NCI-H1105 treated with DMSO at 0.1 percent for 48 hours (cell line): ENCODE measurements at places on chromosomes 3 and 15.

DNA sequence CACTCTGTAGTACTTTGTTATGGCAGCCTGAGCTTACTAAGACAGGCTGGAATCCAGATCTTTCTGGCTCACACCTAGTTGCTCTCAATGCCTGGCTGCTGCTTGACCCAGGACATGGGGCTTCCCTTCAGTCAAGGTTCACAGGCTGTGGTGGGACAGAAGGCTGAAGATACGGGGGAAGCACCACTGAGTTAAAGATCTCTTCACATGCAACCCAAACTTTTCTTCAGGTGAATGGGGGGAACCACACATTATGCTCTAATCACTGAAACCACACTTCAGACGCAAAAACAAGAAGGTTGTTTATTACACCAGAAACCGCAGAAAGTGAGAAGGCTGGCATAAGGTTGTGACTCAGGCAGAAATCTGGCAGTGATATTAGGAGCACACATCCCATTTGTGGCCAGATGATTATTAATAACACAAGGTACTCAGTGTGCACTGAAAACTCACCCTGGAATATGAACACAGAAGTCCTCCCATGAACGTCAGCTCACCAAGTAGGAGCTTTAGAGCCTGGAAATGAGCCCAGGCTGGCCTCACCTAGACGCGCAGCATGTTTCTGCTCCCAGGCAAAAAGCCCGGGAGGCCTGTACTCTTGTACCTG lies 230.5 kb upstream of the CHRNA7 start:
- no peak for DNase-seq

GRCh38 chr3:9820946-9821345 lies 10.9 kb downstream of the TTLL3 start:
- no peak for DNase-seq

DNA sequence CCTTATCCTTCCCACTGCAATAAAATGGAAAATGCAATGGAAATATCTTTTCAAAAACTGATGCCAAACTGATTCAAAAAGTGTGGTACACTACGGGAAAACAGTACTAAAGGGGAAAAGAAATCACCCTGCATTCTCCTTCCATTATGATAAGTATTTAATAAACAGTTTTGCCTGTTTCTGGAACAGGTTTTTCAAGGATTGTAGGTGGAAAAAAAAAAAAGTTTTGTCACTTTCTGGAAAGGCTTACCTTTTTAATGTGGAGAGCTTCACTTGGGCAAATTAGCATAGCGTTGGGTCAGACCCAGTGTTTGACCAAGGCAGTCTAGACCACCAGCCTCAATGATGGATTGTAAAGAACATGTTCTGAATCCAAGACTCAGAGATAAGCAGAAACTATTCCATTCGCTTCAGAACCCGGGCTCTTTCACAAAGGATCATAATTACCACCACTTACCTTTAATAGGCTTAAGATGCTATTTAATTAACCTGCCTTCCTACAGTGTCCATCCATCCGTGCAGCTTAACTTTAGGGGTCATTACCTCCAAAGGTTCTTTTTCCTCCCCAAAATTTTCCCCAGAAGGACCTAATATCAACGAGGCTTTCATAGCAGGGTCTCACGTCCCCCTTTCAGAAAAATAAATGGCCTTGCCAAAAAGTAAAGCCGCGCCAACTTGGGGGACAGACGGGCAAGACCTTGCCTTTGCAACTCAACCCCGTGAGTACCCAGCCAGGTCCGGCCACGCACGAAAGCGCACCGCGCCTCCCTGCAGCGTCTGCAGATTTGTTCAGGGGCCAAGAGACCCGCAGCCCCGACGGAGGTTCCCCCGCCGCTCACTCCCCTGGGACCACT lies 1.0 kb downstream of the DCBLD2 start:
- peak; percentile 43 for DNase-seq

- DNase-seq, result no peak
Measured at GRCh38 chr3:63126530-63126929, 151.6 kb upstream of the SYNPR start.

GRCh38 chr3:56469141-56469540 lies 874 bp upstream of the ERC2 start:
- DNase-seq, result no peak

DNA sequence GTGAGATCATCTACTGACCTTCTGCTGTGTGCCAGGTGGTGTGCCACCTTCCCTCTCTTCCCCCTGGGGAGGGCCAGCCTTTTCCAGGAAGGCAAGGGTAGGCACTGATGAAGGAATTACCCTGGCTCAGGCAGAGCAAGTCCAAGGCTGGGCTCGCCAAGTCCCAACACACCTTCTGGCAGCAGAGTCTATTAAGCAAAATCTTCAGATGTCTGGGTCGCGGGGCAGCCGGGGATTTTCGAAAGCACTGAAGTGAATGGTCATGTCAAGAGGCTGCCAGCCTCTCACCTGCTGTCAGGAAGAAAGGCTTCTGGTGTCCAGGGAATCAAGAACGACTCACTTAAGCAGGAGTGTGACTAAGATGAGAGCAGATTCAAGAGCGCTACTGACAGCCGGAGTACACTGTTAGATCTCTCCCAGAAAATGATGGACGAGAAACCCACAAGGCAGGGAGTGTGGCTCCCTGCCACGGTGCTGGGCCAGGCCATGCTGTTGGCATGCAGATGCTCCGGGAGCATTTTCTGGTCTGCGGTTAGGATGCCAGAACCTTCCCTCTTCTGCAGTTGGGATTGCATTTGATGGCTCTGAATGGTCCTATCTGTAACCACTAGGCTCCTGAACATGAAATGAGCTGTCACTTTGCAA lies 479.8 kb downstream of the SHQ1 start:
- no peak for DNase-seq

GRCh38 chr15:25775317-25775912 lies 87.7 kb downstream of the ATP10A start:
- no peak for DNase-seq

GRCh38 chr15:29071232-29071881 lies 185.6 kb downstream of the APBA2 start:
- no peak for DNase-seq

DNA sequence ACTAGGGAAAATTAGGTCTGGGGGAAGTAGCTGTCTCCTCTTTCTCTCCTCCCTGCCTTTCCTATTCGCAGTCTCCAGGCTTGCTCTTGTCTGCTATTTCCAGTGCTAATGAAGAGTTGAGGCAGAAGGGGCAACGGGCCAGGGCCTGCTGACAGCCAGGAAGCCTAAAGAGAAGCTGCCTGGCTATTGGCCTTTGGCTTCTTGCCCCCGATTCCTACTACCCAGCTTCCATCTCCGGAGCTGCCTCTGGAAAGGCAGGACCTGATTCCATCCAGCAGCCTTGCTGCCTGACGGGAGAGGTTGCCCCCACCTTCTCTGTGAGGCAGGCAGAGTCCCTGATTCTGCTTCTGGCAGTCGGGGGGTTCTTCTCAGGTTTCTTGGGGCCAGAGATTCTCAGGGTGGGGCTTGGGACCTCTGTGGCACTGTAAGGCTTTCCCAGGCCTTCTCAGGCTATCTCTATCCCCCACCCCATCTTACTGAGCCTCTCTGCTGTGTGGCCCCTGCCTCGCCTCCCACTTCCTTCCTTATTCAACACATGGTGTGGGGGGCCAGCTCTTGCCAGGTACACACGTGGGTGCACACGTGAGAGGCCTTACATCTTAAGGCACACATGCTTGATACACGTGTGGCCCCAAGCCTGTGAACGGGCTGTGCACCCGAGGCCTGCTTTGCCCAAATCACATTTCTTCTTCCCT lies 18.2 kb upstream of the JMJD7 start:
- no peak for DNase-seq

- DNase-seq, result no peak
Measured at GRCh38 chr3:133532951-133533350, 40.5 kb upstream of the CDV3 start.

- no peak for DNase-seq
Measured at GRCh38 chr3:8493744-8494143, 7.9 kb upstream of the LMCD1 start.

DNA sequence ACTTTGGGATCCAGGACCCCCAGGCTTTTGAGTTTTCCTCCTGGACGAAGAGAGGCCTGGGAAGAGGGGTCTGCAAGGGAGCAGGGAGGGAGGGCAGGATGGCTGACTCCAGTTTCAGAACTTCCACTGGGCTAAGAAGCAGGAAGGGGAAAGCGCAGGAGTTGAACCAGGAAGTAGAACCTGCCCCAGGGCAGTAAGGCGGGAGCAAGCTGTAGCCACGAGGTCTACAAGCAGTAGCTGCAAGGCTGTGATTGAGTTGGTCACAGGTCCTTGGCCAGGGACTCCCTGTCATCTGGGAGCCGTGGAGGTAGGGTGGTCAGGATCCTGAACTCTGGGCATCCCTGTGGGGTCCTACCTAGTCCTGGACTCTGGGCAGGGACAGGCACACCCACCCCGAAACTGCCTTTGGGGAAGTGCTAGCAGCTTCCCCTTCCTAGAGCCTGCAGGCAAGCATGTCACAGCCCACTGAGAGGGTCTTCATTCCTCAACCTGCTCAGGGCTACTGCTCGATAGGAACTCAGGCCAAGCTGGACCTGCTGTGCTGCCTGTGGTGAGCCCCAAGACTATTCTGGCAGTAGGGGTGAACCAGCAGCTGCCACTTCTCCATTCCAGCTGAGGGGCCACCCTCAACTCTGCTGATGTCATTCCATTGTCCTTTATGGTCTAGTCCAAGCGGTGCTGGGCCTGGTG lies 5.8 kb upstream of the GNAI2 start:
- DNase-seq, result no peak

- DNase-seq, result no peak
Measured at GRCh38 chr15:28943611-28944230, 57.9 kb downstream of the APBA2 start.

DNA sequence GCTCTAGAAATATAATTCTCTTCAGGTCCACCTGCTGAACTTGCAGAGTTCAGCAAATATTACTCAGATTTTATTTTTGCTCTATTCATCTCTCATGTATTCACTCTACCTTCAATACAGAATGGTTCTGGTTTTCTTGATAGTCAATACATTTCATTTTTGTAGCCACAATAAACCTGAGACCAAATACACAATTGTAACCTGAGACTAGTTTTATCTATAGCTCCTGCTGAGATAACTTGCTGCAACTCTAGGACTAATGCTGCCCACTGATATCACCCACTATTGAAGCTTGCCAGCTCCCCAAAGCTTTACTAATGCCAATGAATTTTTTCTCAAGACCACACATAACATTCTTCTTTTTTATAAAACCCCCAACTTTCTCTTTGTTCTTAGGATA lies 229.3 kb downstream of the NSUN3 start:
- no peak for DNase-seq

DNA sequence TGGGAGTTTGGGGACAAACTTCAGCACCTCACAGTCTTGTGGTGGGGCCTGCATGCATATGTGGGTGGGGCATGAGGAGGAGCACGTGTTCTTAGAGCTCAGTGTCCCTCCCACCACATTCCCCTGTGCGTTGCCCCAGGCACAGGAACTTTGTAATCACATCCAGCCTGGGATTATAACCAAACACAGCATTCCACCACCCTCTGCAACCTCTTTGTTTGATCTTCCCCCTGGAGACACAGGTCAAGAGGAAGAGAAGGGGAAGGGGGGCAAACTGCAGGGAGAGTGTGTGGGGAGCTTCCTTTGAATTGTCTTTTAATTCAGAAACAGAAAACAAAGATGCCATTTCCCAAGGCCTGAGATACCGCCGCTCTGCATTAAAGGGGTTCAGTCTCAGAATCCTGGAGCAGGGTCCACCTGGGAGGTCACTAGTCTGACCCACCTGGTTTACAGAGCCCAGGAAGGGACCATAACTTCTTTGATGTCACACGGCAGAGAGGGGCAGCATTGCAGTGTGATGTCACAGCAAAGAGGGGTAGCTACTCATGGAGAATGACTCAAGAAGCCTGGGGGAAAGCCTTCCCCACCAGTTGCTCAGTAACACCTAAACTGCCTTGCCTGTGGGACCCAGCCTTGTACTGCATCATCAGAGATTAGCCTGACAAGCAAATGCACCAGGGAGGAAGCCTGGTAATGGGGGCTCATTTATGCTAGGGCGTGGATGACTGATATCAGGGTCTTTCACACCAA lies 106.3 kb upstream of the RNU6-1 start:
- no peak for DNase-seq

- no peak for DNase-seq
Measured at GRCh38 chr3:123104550-123104949, 37.7 kb downstream of the PDIA5 start.

- no peak for DNase-seq
Measured at GRCh38 chr3:193231201-193231600, 9.8 kb upstream of the PLAAT1 start.

GRCh38 chr3:138338811-138339210 lies 9.2 kb upstream of the NME9 start:
- DNase-seq, result no peak

GRCh38 chr3:50658416-50658815 lies 16.3 kb upstream of the DOCK3 start:
- no peak for DNase-seq

DNA sequence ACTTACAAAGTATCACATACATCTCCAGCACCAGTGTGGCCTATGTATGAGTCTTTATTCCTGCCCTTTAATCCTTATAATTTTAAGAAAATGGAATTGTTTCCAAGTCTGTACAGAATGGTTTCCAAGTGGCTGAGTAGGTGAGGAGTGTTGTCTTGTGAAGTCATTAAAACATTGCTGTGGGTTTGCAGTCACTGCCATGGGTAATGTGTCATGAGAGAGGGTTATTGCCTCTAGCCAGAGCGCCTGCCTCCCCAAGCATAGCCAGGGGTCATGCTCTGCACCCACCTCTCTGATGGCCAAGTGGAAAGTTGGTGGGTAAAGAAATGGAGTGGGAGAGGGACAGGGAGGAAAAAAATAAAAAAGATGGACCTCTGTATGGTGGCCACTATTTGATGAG lies 25.3 kb downstream of the TRAK1 start:
- no peak for DNase-seq

- DNase-seq, result no peak
Measured at GRCh38 chr3:41684797-41685735, 276.8 kb downstream of the ULK4 start.

DNA sequence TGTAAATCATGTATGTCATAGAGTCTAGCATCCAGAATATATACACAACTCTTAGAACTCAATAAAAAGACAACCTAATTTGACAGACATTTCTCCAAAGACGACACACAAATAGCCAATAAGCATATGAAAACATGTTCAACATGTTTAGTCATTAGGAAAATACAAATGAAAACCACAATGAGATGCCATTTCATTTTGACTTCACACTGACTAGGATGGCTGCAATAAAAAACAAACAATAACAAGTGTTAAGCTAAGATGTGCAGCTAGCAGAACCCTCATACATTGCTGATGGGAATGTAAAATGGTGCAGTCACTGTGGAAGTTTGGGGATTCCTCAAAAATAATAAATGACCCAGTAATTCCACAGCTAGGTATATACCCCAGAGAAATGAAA lies 16.4 kb downstream of the SPG11 start:
- no peak for DNase-seq

- DNase-seq, result no peak
Measured at GRCh38 chr3:61589856-61590255, 28.5 kb downstream of the PTPRG start.
